ENCODE measurements at places on chromosomes 5 and 9.

DNA sequence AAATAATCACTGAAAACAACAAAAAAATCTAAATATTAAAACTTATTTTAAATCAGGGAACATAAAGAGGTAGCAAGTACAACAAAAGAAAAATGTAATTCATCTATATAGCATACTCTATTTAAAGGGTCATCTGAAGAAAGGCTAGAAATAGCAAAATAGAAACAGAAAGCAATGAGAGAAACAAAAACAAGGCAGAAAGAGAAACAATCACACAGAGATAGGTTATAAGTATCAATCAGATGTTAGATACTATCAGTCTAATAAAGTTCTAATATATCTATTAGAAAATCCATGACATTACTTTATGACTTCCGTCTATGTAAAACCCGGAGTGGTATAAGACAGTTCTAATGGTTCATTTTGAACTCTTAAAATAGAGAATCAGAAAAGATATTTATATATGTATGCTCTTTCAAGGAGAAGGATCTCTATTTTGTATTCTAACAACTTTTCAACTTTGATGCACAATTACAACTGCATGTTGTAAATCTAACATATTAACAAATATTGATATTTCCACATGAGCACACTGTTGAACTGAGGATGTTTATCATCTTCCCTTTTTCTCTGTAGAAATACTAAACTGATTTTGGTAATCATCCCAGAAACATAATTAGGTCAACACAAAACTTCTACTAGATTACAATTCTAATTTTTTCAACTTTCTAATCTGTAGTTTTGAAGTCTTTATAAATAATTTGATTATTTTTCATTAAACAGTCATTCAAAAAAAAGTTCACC lies 15.8 kb downstream of the RICTOR start:
- no peak for DNase-seq

- DNase-seq = no peak
Observed at GRCh38 chr9:30411571-30411970, 1972.9 kb upstream of the ACO1 start.

DNA sequence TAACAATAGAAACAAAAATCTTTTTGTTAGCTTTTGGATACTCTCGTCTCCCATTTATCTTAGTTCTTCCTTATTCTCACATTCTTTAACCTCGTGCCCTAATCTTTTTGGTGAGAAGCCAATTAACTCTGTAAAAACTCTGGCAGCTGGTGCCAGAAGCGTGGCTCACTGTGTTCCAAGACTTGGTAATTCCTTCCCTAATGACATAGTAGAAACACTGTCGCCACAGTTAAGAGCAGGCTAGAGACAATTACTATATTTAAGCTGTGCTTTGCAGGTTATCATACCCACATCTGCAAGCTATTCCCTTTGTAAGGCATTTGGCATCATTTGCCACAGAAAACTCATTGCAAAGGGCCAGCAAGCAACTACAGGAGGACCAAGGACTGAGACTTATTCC lies 160.9 kb upstream of the PIK3R1 start:
- no peak for DNase-seq

GRCh38 chr9:131068076-131068816 lies 28.1 kb upstream of the AIF1L start:
- DNase-seq = no peak

- DNase-seq = no peak
Observed at GRCh38 chr5:164763206-164763605, 1257.8 kb downstream of the MAT2B start.

DNA sequence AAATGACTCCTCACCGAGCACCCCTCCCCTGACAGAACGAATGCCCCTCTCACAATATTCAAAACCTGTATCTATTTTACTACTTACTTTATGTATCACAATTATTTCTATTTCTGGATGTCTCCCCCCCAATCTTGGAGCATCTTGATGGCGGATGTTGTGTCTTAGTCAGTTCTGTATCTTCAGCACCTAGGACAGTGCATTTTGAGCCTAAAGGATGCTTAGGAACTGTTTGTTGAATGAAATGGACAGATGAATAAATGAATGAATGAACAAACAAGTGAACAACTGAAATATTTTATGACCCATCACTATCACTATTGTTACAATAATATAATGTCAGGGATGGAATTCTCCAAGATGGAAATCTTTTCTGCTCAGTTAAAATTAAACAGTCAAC lies 295.7 kb downstream of the DNAH5 start:
- DNase-seq = no peak

GRCh38 chr5:165559645-165560044 lies 2054.2 kb downstream of the MAT2B start:
- no peak for DNase-seq

- DNase-seq = no peak
Observed at GRCh38 chr5:61969347-61969746, 336.7 kb upstream of the KIF2A start.

GRCh38 chr5:89435347-89435746 lies 552.4 kb upstream of the MEF2C start:
- no peak for DNase-seq

DNA sequence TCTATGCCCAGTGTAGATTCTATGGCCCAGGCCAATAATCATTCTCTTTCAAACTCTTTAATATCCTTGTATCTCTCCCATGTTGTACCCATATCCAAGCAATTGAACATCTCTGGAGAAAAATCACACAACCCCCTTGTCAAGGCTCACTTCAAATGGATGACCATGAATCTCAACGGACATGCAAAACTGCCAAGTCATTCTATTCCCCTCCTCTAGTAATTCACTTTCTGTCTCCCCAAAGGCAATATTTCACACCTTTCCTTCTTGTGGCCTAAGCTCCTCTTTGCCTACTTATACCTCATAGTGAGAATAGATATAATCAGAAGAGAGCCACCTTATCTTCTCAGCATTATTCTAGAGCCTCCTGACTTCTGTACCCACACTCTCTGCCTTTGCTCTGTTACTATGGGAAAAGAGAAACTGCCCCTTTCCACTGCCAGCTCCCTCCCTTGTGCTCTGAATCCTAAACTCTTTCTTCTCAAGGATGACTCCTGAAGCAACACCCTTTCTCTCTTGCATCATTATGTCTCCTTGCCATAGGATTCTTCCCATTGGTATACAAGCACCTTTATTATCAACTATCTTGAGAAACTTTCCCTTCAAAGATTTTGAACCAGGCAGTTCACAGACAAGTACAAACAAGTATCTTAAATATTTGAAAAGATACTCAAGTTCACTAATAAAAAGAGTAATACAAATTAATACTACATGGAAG lies 66.1 kb downstream of the RPS23 start:
- DNase-seq = no peak

GRCh38 chr5:36730537-36731216 lies 124.3 kb downstream of the SLC1A3 start:
- DNase-seq = no peak

DNA sequence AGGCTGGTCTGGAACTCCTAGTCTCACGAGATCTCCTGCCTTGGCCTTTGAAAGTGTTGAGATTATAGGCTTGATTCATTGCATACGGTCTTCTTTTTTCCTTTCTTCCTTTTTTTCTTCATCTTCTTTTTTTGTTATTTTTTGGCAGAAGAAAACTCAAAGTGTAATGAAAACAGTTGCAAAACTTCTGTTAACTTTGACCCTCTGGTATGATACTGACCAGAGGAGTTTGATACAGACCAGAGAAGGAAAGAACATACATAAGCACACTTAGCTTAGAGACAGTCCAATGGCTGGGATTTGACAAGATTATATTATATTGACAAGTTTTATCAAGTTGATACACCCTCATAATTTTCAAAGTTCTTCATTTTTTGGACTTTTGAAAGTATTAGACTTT lies 181.2 kb downstream of the NFIB start:
- DNase-seq = no peak

DNA sequence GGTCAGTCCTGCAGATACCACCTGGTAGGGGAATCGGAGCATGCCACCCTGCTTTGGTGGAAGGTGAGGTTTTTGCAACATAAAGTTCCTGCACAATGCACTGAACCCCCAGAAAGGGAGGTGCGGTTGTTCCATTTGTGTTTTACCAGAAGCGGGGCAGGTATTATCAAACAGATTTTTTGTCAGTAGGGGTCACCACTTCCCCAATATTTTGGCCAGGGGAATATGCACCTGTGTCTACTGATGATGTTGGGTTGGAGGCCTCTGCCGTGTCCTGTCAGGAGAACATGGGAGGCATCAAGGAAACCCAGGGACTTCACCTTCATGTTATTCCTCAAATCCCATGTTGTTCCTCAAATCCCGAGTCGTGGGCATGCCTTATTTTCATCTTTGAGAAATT lies 438.7 kb downstream of the NTRK2 start:
- DNase-seq = no peak

GRCh38 chr9:77856615-77857014 lies 175.0 kb downstream of the GNAQ start:
- no peak for DNase-seq

- DNase-seq = no peak
Observed at GRCh38 chr9:4400731-4401130, 89.5 kb upstream of the SLC1A1 start.

GRCh38 chr5:160703547-160704189 lies 148.3 kb downstream of the ATP10B start:
- no peak for DNase-seq

DNA sequence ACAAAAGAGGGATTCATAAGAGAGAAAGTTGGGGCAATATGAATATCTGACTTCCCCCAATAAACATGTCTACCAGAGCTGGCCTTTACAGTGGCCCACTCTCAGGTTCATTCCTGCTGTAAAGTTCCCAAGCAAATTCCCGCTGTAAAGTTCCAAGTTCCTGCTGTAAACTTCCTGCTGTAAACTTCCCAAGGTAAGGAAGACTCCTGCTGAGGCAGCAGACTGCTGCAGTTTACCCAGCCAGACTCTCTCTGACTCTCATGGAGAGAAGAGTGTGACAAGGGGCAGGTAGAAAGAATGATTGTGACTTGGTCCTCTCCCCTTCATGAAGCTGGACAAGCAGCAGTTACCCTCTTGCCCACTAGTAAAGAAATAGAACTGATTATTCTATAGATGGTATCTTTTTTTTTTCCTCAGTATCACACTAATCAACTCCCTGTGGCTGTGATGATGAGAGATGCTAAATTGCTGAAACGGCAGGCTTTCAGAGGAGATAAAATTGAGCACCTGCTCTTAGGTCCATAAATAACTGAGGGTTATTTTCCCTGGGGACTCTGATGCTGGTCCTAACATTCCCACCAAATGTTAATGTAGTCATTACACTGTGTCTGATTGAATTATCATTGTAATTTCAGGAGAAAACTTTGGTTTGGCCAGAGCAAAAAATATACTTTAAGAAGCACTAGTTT lies 220.4 kb downstream of the PARP8 start:
- no peak for DNase-seq

DNA sequence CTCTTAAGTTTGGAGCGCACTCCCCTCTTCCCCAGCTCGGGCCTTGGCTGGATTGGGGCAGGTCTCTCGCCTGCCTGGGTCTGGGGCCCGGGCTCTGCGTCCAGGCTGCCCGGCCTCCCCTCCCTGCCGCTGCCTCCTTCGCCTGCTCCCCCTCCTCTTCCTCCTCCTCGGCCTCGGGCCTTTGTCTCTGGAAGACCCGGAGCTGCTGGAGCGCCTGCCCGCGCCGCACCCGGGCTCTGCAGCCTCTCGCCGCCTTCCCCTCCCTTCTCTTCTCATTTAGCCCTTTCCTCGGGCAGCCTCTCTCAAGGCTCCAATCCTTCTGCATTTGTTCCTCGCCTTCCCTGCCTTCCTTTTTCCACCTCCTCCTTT lies 218.5 kb downstream of the C9orf50 start:
- DNase-seq = no peak

DNA sequence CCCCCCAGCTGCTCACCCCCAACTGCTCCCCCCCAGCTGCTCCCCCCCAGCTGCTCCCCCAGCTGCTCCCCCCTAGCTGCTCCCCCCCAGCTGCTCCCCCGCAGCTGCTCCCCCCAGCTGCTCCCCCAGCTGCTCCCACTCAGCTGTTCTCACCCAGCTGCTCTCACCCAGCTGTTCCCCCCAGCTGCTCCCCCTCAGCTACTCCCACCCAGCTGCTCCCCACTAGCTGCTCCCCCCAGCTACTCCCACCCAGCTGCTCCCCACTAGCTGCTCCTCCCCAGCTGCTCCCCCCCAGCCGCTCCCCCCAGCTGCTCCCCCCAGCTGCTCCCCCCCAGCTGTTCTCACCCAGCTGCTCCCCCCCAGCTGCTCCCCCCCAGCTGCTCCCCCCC lies 22.8 kb upstream of the AHRR start:
- no peak for DNase-seq

DNA sequence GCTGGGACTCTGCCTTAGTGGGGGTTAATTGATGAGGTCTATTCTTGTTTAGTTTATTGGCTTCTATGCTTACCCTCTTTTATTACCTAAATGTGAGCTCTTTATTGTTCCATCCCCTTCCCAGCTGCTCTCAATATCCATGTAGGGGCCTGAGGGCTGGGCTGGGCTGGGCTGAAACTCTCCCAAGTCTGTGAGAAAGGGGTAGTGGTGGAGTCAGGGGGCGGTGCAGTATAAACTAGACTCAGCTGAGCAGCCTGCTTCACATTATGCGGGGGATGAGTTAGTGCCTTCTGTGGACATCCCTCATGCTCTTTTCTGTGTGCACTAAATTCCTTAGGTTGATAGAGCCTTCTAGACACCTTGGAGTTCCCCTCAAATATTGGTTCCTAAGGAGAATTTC lies 451.8 kb upstream of the PTGER4 start:
- no peak for DNase-seq

GRCh38 chr5:143057580-143057999 lies 287.4 kb downstream of the ARHGAP26 start:
- no peak for DNase-seq

- no peak for DNase-seq
Observed at GRCh38 chr9:115182264-115182663, 64.3 kb upstream of the TNC start.
